ENCODE measurements at places on chromosomes 12 and 14. TPM values are rescaled to one million over a fixed set of nuclear protein-coding genes. Genes with fewer than 3 reads are reported as not detected.

The MARK3 gene
- total RNA-seq: 95.5 TPM

The SDR39U1 gene
- total RNA-seq: 59.9 TPM

The CPM gene
- 101 TPM for total RNA-seq

The TMEM52B gene
- not detected for total RNA-seq

The GPR132 gene
- 14.6 TPM for total RNA-seq

- DNase-seq: no peak
These were observed 3.0 kb downstream of the WNT1 start for GRCh38 chr12:48980953-48981756.

DNA sequence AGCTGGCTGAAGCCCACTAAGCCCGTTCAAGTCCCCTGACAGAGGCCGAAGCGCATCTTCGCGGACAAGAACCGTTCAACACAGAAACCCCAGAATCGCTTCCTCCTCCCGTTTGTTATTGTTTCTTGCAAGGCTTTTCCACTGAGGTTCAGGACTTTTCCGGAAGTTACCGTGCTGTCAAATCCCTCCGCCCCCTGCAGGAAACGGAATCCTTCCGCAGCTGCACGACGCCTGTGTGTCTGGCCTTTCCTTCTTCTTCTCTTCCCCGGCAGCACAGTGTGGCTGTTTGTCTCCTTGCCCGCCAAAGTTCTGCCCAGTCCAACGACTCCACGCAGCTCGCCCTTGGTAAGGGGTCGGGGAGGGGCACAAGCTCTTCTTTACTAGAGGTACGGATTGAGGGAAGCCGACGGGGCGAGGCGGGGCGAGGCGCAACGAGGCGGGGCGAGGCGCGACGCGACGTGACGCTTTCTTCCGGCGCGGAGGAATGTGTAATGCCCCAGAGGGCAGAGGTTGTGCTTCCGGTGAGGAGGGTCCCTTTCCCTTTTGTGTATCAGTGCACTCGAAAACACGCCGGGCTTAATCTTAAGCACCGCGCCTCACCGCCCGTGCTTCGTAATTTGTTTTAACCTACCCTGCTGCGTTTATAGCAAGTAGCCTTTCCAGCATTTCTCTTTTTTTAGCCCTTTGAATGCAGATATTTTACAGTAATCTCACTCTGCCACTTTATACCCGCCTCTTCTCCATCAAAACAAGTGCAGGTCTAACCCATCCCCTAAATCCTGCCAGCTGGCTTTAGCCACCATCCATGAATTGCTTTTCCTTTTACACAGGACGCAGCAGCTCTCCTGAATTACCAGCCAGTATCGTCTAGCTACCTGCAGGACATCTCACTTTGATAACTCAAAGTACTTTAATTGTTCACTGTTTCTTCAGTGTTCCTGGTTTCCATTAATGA lies at the start of gene KDM5A:
TSS of gene KDM5A (minus strand) at position 179 of the 955 bp plus-strand sequence. CDS start 229 bp downstream, outside the sequence.
- DNase-seq: peak; percentile 86

- DNase-seq: no peak
These were observed 131.2 kb downstream of the CRADD start for GRCh38 chr12:93808169-93808899.

- no peak for DNase-seq
These were observed 24.8 kb upstream of the IFNG-AS1 start for GRCh38 chr12:67964456-67964855.

DNA sequence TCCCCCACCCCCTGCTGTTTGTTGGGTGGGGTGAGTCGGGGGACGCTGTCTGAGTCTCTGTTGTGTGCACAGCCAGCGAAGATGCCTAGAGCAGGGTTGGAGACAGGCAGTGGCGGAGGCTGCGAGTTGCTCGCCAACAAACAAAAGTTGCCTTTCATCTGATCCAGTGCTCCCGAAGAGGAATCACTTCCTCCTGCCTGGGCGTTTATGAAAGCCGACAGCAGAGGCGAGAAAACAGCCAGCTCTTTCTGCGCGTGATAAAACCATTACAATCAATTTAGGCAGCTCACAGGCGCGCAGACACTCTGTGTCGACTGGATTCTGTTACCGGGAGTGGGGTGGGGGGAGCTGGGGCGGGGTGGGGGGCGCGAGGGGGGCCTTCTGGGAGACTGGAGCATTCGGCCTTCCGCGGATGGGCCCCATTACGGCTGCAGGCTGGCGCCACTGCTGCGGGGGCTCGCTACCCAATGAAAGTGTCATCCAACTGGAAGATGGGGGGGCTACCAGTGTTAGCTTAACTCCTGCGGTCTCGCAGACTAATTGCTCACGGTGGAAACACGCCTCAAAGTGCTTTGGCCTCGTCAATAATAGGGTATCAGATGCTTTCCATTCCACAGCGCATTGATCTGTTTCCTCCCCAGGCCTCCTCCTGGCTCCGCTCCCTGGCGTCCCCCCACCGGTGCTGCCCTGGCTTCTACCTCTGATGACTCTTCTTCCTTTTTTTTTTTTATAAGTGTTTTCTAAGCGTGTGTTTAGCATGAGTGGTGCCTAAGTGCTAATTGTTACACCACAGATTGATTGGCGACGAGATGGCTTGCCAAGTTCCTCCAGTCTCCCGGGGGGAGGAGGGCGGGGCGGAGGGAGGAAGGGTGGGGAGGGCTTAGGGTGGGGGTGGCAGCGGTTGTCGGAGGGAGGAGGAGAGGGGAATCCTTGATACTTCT lies 678.4 kb downstream of the MED13L start:
- no peak for DNase-seq

DNA sequence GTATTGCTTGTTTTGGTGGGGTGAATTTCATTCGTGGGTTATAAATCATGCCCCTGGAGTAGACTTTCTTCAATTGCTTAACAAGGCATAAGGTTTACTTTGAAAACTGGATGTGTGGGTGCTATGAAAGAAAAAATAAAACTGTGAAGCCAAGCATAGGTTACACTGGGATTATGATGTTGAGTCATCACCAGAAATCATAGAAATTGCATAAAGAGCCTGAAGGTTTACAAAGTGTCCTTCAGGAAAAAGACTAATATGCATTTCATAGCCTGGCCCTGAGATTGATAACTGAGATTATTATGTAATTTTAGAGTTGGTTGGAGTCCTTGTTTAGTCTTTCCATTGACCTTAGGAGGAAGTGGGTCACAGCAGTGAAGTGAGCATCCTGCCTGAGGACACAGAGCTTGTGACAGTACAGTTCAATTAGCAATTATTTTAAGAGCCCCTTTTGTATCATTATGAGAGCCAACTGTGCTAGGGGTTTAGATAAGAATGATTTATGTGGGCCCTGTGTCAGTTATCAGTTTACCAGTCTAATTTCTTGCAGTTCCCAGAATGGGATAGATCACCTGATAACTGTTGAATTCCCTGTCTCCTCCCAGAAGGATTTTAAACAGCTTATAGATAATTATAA lies 13.6 kb downstream of the LRRK2 start:
- DNase-seq: no peak

DNA sequence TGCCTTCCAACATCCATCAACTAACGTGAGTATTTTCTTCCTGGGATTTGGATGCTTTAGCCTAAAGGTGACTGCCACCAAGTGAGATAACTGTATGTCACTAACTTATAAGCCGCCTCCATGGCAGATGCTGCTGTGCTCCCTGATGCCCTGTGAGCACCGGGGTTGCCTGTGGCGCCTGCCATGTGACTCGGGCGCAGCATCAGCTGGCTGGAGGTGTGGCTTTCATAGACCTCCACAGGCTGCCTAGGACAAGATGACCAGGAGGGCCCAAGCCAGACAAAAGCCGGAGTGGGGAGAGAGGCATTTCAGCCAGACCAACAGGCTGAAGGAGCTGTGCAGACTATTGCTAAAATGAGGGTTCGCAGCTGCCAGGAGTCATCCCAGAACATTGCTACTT lies 55.7 kb downstream of the ANAPC7 start:
- no peak for DNase-seq

- no peak for DNase-seq
These were observed 124.1 kb downstream of the ARMH4 start for GRCh38 chr14:58027904-58028303.

DNA sequence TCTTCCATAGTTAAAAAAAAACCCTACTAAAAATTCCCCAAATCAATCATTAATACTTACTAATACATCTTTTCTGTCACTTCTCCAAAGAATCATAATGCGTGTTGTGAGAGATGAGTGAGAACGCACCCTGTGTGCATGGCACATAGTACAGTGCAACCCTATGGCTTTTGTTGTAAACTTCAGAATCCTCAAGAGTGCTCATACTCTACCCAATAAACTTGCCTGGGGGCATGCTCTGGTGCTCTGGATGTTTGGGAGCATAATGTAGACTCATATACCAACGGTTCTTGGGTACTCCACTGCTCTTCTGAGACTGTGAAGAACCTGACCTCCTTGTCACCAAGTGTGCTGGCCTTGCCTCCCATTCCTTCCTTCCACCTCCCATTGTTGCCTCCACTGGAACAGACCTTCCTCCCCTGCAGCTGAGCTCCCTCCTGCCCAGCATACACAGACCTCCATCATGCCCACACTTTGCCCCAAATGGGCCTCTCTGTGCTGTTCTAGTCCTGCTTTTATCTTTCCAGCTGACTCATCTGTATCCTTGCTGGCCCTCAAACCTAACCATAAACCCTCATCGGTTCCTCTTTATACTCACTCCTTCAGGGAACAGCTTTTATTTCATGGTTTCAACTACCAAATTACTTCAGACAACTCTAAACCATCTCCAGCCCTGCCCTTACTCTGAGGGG lies 8.9 kb downstream of the DCP1B start:
- no peak for DNase-seq

GRCh38 chr12:5899675-5900074 lies 45.4 kb downstream of the ANO2 start:
- no peak for DNase-seq

- no peak for DNase-seq
These were observed 22.4 kb upstream of the LRRC10 start for GRCh38 chr12:69633061-69633460.

GRCh38 chr14:102591372-102591943 lies 991 bp upstream of the RCOR1 start:
- no peak for DNase-seq

DNA sequence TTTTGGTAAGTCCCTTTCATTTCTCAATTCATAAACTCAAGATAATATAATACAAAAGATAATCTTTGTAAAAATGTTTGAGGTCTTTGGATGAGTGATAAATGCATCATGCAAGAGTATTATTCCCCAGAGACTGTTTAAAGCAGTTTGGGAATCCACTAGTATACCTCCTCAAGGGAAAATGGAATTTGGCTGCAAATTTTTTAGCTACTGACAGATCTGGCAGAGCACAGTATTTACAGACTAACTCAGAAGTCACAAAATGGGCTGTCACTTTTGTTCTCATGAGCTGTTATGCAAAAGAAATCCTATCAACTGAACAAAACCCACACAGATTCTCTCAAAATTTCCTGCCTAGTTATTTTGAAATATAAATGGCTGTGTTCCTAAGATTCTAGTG lies 9.9 kb downstream of the SPIC start:
- DNase-seq: no peak

DNA sequence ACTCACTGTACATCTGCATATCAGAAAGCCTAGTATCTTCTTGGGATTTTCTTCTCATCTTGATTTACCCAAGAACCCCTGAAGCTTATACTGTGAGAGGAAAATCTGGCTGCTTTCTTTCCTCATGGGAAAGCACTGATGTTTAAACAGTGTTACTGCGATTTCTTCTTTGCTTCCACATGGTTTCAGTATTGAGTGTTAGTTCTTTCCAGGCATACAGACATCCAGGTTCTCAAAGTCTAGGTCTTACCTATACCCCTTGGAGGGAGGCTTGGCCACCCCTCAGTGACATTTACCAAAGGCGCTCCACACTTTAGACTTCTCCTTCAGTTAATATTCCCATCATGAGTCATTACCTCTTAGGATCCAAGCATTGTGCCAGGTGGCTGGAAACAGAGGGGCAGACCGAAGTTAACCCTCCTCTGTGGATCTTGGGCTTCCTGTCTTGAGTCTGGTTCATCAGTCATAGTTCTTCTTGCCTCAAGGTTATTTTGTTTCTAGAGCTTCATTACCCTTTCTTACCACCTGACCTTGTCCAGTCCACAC lies 79.1 kb downstream of the TMEM117 start:
- no peak for DNase-seq

DNA sequence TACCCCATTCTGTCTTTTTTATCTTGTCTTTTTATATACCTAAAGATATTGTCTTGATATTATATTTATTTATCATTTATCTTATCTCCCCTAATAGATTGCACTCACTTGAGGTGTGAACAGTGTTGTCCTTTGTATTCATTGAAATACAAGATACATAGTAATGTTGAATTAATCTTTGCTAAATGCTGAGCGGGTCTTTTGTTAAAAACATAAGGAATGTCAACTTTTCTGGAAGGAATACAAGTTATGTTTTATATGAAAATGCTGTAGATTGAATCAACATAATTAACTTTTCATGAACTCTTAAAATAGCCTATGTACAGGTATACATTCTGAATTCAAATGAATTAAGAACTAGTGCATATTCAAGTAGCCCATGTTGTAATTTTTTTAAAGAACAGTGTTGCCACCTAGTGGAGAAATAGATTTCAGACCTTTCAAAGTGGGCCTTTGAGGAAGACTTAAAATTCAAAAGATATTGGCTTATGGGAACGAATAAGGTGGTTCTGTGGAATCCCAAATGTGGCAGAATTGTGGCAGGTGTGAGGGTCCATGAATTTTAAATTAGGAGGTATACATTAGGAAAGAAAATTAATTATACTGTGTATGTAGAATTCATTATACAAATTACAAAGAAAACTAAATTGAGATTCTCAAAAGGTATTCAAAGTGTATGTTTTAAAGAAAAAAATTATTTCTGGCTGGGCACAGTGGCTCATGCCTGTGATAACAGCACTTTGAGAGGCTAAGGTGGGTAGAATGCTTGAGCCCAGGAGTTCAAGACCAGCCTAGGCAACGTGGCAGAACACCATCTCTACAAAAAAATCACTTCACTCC lies 19.1 kb downstream of the BBOF1 start:
- DNase-seq: no peak

DNA sequence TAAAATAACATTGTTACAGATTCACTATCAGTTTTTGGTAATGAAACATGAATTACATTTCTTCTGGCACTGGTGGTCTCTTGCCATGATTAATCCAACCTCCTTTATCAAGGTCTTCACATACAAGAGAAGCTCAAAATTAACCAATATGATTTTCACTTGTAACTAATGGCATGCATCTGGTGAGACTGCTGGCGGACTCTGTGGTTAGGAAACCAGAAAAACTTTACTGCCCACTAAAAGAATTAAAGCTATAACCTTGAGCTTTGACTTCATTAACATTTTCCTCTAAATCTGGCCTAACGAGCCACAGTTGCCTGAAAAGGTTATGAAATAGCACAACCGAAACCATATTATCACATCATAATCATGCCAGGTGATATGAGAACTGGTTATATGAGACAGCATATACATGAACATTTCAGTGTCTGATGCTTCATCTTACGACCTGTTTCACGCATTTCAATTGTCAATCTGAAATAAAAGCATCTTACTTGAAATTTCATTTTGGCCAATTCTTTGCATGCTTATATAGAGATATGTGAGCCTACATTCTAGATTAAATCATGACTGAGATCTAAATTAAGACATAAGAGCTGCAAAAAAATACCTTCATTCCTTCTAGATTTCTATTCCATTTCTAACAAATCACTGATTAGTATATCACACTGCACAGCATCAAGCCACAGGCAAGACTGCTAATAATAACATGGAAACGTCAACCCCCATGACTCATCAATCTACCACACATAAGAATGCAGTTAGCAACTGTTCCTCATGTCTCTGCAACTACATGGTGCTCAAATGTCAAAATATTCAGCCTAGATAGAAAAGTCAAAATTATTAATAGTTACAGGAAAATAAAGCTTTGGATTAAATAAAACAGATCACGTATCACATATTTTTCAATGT lies 89.3 kb downstream of the OSBPL8 start:
- DNase-seq: no peak

- no peak for DNase-seq
These were observed 96.2 kb downstream of the CPSF2 start for GRCh38 chr14:92217936-92218335.

- no peak for DNase-seq
These were observed 137.0 kb upstream of the KRAS start for GRCh38 chr12:25387732-25388050.
